ENCODE measurements at places on chromosomes 4 and X.

GRCh38 chr4:112378858-112379257 lies 81.7 kb downstream of the ALPK1 start:
- no peak for DNase-seq

DNA sequence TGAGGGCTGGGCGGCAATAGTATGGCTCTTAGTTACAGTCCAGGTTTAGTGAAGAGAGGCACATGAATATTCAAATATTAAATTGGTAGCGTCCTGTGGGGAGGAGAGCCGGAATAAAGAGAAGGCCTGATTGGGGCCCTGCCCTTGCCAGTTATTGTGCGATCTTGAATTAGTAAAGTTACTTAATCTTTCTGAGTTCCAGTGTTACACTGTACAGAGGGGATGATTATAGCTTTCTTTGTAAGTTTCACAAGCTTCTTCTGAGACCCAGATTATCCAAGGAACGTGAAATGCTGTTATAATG lies 1.2 kb downstream of the METAP1 start:
- no peak for DNase-seq

GRCh38 chr4:142402156-142402555 lies 443.9 kb downstream of the INPP4B start:
- DNase-seq: no peak

DNA sequence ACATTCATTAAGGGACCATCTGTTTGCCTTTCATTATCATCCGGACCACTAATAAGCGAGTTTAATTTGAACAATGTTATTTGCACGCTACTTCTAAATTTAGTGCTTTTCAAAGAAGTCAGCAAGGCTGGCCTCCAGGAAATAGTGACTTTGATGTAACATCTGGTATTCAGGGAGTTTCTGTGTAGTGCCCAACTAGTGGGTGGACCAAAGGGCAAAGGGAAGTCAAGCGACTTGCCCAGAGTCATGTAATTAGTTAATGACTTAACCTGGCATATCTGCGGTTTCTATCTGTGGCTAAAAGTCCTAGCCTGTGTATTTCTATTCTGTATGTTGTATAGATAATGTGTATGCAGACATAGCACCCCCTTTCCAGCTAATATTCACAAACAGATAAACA lies 56.3 kb upstream of the LCORL start:
- no peak for DNase-seq
